ENCODE measurements at places on chromosomes 1 and 21.

GRCh38 chr1:3716351-3716750 is 35.9 kb upstream of the CCDC27 start:
- DNase-seq = no peak

DNA sequence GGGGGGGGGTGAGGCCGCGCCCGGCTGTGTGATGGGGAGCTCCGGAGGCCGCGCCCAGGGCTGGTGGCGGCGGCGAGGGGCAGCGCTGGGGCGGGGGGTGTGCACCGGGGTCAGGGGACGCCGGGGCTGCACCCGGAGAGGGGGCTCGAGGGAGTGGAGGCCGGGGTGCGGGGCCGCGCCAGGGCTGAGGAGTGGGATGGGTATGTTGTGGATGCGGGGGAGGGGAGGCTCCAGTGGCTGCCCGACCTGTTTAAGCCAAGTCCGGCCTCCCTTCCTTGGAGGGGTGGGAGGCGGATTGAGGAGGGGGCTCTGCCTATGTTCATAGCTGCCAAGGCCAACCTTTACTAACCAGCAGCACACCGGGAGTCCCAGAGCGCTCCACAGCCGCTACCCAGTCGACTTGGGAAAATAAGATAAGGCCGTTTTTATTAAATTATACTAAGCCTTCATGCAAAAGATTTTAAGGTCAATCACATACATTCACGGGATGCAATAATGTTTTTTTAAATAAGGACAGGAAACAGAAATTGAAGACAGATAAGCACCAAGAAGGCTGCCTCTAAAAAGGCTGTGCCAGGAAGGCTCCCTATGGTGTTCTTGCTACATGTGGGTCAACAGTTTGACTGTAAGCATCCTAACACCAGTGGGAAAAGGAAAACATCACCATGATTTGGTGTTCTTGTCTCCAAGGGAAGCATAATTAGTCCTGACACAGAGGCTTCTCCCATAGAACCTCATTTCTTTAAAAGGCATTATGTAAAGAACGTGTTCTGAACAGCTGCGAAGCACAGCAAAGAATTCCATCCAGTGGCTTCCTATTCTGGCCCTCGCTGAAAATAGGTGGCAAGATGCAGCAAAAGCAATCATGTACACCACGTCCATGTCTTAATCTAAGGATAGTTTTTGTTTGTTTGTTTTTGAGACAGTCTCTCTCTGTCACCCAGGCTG is 626 bp upstream of the HLCS start:
- no peak for DNase-seq

GRCh38 chr1:6053206-6053546 is 7.5 kb downstream of the KCNAB2 start:
- DNase-seq = no peak

- no peak for DNase-seq
These were observed 71.2 kb downstream of the DPYD start for GRCh38 chr1:97849345-97850340.

GRCh38 chr1:107198561-107198960 is 57.7 kb downstream of the NTNG1 start:
- DNase-seq = no peak
